Activated CD8-positive, alpha-beta memory T cell treated with anti-CD3 and anti-CD28 coated beads, Interleukin-2, amount 10 ng/mL, durations not matched to agents 7 days and 5 days (primary cell): ENCODE measurements at places on chromosomes 4 and X. TPM values are rescaled to one million over a fixed set of nuclear protein-coding genes. Genes with fewer than 3 reads are reported as not detected.

The ADH1A gene
- total RNA-seq: not detected

The MAGEB10 gene
- total RNA-seq: not detected

The TLR7 gene
- 0.09 TPM for total RNA-seq

- no peaks in the 10 kb centered on the region for H3K36me3 ChIP-seq
- DNase-seq: no peak
- peaks cover 3% of the 10 kb centered on the region for H3K4me1 ChIP-seq
Measured at GRCh38 chr4:155639704-155640523, 26.7 kb upstream of the GUCY1A1 start.

DNA sequence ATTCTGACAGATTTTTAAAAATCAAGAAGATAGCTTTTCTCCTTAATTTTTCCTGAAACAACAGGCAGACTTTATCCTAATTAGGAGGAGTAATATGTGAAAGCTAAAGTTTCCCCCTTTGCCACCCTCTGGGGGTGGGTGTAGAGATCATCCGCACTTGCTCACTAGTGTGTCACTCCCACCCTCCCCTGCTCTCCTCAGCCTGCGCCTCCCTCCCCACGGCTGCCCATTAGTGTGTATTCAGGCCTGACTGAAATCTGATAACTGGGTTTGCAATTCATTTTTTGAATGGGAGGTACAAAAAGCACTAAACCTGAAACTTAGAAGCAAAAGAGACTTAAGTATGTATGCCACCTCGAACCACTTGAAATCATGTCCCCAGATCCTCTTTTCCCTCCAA, 110.4 kb upstream of the TRIM2 start:
- no peak overlapping the region for H3K27ac ChIP-seq
- H3K4me3 ChIP-seq: no peak overlapping the region
- H3K27me3 ChIP-seq: peaks cover 13% of the 10 kb centered on the region
- DNase-seq: no peak

DNA sequence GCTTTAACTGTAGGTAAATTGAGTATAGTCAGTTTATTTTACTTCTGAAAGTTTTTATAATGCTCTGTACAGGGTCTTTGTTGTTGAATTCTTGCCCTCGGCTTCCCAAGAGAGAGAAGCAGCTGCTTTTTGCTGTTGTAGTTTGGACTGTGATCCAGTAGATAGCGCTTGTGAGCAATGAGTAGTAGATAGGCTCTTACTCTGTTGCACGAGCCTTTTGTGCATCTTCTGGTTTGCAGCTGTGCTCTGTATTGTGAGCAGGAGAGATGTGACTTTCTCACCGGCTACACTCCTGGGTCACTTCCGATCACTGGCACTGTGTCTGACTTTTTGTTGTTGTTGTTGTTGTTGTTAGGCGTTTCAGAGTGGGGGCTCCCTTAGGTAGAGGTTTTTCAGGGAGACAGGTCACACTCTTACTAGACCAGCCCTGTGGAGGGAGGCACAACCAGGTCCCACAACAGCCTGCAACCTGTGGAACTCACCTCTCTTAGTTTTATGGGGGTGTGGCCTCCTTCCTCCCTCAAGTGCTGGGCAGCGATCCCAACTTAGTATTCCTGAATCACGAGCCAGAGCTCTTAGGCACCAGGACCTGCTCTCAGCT, 822.1 kb upstream of the GALNTL6 start:
- H3K27me3 ChIP-seq: no peaks in the 10 kb centered on the region
- no peaks in the 10 kb centered on the region for H3K36me3 ChIP-seq
- H3K4me1 ChIP-seq: no peaks in the 10 kb centered on the region

DNA sequence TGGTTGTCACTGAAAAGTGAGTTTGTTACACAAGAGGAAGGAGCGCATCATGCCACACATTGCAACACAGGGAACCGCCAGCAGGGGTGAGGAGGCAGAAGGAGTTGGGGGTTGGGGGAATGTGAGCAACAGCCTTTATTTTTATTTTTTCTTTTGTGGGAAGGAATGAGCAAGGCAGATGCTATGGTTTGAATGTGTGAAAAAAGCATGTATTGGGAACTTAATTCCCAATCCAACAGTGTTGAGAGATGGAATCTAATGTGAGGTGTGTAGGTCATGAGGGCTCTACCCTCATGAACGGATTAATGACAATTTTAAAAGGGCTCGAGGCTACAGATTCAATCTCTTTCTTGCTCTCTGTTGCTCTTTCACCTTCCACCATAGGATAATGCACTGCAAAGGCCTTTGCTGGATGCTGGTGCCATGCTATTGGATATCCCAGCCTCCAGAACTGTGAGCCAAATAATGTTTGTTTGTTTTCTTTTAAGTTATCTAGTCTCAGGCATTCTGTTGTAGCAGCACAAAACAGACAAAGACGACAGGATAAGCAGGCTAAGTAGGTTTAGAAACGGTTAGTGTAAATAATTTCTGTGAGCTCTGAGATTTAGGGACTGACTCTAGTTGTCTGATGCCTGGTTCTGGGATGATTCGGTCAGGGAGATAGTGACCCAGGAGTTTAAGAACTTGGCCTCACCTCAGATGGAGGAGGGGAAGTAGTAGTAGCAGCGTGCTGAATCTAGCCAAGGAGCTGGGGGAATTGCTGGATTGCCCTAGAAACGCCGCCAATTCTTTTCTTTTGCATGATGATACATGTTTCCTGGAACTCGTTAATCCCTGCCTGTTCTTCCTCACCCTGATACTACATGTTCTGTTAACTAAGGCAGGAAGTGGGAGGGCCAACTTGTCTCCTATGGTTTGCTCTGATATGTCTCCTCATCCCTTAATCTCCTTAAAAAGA, 156.6 kb upstream of the CTSO start:
- DNase-seq: no peak
- no peaks in the 10 kb centered on the region for H3K4me1 ChIP-seq
- no peak overlapping the region for H3K27ac ChIP-seq
- H3K36me3 ChIP-seq: no peaks in the 10 kb centered on the region
- H3K4me3 ChIP-seq: no peak overlapping the region

DNA sequence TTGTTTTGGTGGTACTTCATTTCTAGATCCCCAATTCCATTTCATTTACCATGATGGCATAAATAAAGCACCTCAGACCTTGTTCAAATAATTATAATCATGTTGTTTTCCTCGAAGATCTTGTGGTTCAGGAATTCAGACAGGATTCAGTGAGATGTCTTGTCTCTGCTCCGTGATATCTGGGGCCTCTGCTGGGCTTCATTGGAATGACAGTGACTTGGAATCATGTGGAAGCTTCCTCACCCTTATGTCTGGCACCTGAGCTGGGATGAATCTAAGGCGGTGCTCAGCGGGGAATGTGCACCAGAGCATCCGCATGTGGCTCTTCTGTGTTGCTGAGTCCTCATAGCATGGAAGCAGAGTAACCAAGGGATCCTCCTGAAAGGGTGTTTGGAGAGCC, 132.2 kb downstream of the VEGFC start:
- H3K4me1 ChIP-seq: no peaks in the 10 kb centered on the region
- H3K36me3 ChIP-seq: no peaks in the 10 kb centered on the region
- no peaks in the 10 kb centered on the region for H3K27me3 ChIP-seq
- H3K4me3 ChIP-seq: no peak overlapping the region
- H3K27ac ChIP-seq: no peak overlapping the region

GRCh38 chr4:55014876-55015275, 110.5 kb downstream of the KDR start:
- H3K27me3 ChIP-seq: no peaks in the 10 kb centered on the region
- no peak for DNase-seq
- peaks cover 2% of the 10 kb centered on the region for H3K4me1 ChIP-seq
- no peak overlapping the region for H3K4me3 ChIP-seq
- H3K27ac ChIP-seq: no peak overlapping the region
- no peaks in the 10 kb centered on the region for H3K36me3 ChIP-seq
